Regular cardiac myocyte (primary cell): ENCODE measurements at places on chromosomes 4 and X. TPM values are rescaled to one million over a fixed set of nuclear protein-coding genes. Genes with fewer than 3 reads are reported as not detected.

MTTP gene
- total RNA-seq: under 0.01 TPM in 2 replicates

MAGT1 gene
- total RNA-seq: 122 and 180 TPM in 2 replicates

GPRASP3 gene
- 5.0 and 5.9 TPM in 2 replicates for total RNA-seq

SPIN4 gene
- total RNA-seq: 2.5 and 8.4 TPM in 2 replicates

GPR50 gene
- total RNA-seq: not detected in 2 replicates

CTSO gene
- total RNA-seq: 5.9 and 33.0 TPM in 2 replicates

G6PD gene
- total RNA-seq: 29.0 and 62.9 TPM in 2 replicates

GLRA2 gene
- not detected in 2 replicates for total RNA-seq

AMBN gene
- not detected in 2 replicates for total RNA-seq

CXCL6 gene
- total RNA-seq: 49.7 and 349 TPM in 2 replicates

PDE5A gene
- total RNA-seq: 80.3 and 93.7 TPM in 2 replicates

BEX5 gene
- 0.28 TPM in 1 of 2 replicates, not detected in the other for total RNA-seq

NUP62CL gene
- total RNA-seq: not detected in 2 replicates

RTL3 gene
- total RNA-seq: 0.19 and 0.28 TPM in 2 replicates

KCTD8 gene
- 0.77 and 3.1 TPM in 2 replicates for total RNA-seq

ASB12 gene
- total RNA-seq: not detected in 2 replicates

SCML2 gene
- total RNA-seq: 0.56 and 1.3 TPM in 2 replicates

GLRB gene
- total RNA-seq: 11.7 and 31.9 TPM in 2 replicates

RASSF6 gene
- under 0.01 TPM in 1 of 2 replicates, not detected in the other for total RNA-seq

SFRP2 gene
- not detected in 2 replicates for total RNA-seq

NPNT gene
- total RNA-seq: 0.56 TPM in 1 of 2 replicates, not detected in the other

FGG gene
- under 0.01 TPM in 1 of 2 replicates, not detected in the other for total RNA-seq

ADH1A gene
- not detected in 2 replicates for total RNA-seq

ANXA10 gene
- 62.9 and 67.7 TPM in 2 replicates for total RNA-seq

IL2 gene
- total RNA-seq: not detected in 2 replicates

SHOX gene
- not detected in 2 replicates for total RNA-seq

C4orf50 gene
- under 0.01 TPM in 1 of 2 replicates, not detected in the other for total RNA-seq

CCDC160 gene
- not detected in 2 replicates for total RNA-seq

MXRA5 gene
- 0.58 and 7.0 TPM in 2 replicates for total RNA-seq

MFAP3L gene
- total RNA-seq: 16.3 and 19.4 TPM in 2 replicates

NSDHL gene
- 11.6 and 24.2 TPM in 2 replicates for total RNA-seq

ASB11 gene
- not detected in 2 replicates for total RNA-seq

ZNF185 gene
- 4.2 and 29.5 TPM in 2 replicates for total RNA-seq

GALNT7 gene
- 34.9 and 42.6 TPM in 2 replicates for total RNA-seq

BRS3 gene
- total RNA-seq: not detected in 2 replicates

FAM184B gene
- under 0.01 and 0.28 TPM in 2 replicates for total RNA-seq

IBSP gene
- 0.19 and 0.56 TPM in 2 replicates for total RNA-seq

SHROOM2 gene
- total RNA-seq: 0.19 and 0.28 TPM in 2 replicates

USP17L21 gene
- total RNA-seq: not detected in 2 replicates

MAGEA12 gene
- total RNA-seq: not detected in 2 replicates

AR gene
- 1.5 and 2.8 TPM in 2 replicates for total RNA-seq

DNAAF6 gene
- total RNA-seq: not detected in 2 replicates

TLR7 gene
- total RNA-seq: not detected in 2 replicates

RIBC1 gene
- 0.19 and 0.28 TPM in 2 replicates for total RNA-seq

TMPRSS11E gene
- not detected in 2 replicates for total RNA-seq

ARHGAP6 gene
- 4.4 and 4.8 TPM in 2 replicates for total RNA-seq

SMIM10 gene
- total RNA-seq: 5.4 and 7.3 TPM in 2 replicates

SLIT2 gene
- total RNA-seq: 18.6 and 24.2 TPM in 2 replicates

SPRY1 gene
- 27.6 and 32.7 TPM in 2 replicates for total RNA-seq

CFI gene
- total RNA-seq: 2.5 and 12.4 TPM in 2 replicates
